NCI-H1048 (cell line): ENCODE measurements at places on chromosomes 16 and 17.
A peak's percentile ranks its signal among the peaks of the same experiment; 100 is the strongest.

DNA sequence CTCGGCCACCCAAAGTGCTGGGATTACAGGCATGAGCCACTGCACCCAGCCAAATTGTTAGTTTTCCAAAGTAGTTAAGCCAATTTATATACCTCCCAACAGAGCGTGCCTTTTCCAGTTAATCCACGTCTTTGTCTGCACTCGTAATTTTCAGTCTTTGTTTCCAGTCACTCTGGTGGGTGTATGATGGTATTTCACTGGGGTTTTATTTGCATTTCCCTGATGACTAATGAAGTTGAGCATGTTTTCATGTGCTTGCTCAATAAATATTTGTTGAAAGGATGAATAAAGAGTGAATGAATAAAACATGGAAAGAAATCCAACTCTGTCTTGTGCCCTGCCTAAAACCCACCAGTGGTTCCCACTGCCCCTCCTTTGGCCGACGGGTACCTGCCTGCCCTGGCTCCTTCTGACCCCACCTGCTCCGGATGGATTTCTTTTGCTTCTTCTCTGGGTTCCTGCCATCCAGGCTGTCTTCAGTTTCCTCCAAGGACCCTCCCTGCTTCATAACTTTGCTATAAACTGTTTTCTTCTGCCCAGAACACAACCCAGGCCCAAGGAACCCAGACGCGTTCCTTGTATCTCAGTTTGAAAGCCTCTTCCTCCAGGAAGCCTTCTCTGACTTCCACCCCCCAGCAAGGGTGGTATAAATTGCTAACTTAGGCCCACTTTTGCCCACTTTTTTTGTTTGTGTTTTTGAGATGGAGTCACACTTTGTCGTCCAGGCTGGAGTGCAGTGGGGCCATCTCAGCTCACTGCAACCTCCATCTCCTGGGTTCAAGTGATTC is 3.0 kb upstream of the ABCC1 start:
- DNase-seq: no peak

GRCh38 chr17:20200016-20200795 is 191.0 kb downstream of the SPECC1 start:
- no peak for DNase-seq

- DNase-seq: no peak
Measured at GRCh38 chr16:27495191-27495590, 54.5 kb downstream of the GTF3C1 start.

GRCh38 chr17:40535924-40536294 is 29.4 kb downstream of the CCR7 start:
- DNase-seq: no peak

DNA sequence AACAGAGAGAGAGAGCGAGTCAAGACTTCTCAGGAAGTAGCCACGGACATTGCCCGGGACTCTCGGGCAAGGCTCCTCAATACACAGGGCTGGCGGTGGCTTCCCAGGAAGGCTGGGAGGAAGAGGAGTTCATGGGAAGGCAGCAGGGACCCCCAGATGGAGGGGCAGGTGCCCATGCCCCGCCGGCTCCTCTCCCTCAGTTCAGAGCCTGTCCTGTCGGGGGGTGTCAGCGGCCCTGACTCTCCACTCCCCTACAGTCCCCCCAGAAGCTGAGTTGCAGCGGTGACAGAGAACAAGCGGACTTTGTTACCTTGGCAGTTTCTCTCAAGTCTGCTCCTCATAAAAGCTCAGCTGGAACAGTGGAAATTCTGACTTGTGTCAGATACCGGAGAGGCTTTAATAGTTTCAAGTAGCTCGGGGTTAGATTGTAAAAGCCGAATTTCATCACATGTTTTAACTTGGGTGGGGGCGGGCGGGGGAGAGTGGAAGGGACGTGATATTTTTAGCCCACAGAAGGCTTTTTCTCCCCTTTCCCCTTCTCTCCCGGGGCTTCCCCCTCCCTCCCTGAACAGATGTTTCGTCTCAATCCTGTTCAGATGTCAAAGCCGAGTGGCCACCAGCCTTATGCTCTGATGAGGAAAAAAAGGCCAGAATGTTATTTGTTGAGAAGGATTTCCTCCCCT is 65.2 kb downstream of the NKD1 start:
- DNase-seq: no peak

- DNase-seq: peak; percentile 75
Measured at GRCh38 chr16:72927199-72928089, 120.5 kb downstream of the ZFHX3 start.

DNA sequence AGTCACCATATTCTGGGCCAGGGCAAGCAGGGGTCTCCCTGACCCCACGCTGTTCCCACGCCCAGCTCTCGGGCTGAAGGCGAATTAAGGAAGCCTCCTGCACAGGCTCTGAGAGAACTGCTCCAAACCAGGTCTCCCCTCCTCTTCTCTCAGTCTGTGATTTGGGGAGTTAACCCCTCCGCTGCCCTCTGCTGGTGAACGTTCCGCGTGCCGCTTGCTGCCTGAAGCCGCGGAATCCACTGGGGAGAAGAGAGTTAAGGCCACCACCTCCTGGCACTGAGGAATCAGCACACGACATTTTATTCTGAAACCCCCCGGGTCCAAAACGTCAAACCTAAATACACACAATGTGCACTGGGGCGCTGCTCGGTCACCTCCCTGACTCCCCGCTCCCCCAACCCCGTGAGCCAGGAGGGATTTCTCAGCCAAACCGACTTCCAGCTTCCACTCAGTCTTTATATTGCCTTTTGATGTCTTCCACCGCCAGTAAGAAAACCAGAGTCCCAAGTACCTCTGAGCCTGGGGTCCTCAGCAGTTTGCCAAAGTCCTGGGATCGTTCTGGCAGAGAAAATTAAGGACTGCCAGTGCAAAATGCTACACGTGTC is 54.4 kb upstream of the RCVRN start:
- DNase-seq: no peak

GRCh38 chr17:35612924-35613521 is 25.9 kb downstream of the AP2B1 start:
- DNase-seq: no peak

- DNase-seq: no peak
Measured at GRCh38 chr16:81307770-81308169, 7.0 kb upstream of the GAN start.

DNA sequence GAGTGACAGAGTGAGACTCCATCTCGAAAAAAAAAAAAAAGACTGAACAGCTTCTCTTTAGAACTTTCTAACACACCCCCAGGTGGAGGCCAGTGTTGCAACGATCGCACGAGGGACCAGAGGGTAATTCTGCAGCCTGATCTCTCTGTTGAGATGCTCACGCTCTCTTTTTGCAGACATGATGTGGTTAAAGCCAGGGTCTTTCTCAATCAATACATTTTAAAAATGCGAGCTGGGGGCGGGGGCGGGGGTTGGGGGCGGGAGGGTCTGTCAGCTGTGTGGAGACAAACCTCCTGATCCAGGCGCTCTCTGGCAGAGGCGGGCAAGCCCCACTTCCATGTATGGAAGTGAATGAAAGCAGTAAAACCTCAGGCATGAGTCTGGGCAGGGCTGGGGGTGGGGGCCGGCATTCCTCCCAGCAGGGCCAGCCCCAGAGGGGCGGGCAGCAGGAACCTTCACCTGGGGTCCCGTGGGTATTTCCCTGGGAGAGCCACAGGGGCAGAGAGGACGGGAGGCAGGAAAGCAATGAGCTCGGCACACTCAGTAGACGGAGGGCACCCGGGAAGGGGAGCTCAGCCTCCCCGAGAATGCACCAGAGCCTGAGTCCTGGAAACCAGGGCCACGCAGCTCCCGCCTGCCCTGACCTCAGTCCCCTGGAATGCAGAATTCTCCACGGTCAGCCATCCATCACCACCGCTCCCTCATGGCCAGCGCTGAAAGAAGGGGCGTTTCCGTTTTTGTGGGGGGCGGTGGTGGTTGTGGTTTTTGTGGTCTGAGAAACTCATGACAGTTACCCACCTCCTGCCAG is 28.0 kb downstream of the NXN start:
- DNase-seq: no peak

DNA sequence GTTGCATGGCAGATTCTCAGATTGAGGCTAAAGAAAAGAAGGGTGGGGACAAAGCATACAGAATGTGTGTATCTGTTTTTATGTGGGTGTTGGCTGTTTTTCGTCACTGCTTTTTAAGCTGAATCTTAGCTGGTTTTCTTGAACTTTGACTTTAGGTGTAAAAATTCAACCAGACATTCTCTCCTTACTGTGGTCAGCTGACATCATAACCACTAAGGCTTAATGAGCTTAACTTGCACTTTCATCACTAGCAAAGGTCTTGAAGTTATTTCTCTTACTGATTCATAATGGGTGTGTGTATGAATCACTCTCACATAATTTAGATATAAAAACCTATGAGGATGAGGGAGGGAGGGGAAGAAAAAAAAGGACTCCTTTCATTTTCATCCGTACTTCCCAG is 4.0 kb upstream of the CDC6 start:
- no peak for DNase-seq

- DNase-seq: no peak
Measured at GRCh38 chr17:4842376-4842775, 9.2 kb downstream of the MINK1 start.

- DNase-seq: no peak
Measured at GRCh38 chr17:81110488-81111040, 54.7 kb upstream of the PVALEF start.

GRCh38 chr16:15798671-15799070 is 58.2 kb downstream of the MYH11 start:
- DNase-seq: no peak

- no peak for DNase-seq
Measured at GRCh38 chr17:76239538-76240274, 587 bp downstream of the RNF157 start.

DNA sequence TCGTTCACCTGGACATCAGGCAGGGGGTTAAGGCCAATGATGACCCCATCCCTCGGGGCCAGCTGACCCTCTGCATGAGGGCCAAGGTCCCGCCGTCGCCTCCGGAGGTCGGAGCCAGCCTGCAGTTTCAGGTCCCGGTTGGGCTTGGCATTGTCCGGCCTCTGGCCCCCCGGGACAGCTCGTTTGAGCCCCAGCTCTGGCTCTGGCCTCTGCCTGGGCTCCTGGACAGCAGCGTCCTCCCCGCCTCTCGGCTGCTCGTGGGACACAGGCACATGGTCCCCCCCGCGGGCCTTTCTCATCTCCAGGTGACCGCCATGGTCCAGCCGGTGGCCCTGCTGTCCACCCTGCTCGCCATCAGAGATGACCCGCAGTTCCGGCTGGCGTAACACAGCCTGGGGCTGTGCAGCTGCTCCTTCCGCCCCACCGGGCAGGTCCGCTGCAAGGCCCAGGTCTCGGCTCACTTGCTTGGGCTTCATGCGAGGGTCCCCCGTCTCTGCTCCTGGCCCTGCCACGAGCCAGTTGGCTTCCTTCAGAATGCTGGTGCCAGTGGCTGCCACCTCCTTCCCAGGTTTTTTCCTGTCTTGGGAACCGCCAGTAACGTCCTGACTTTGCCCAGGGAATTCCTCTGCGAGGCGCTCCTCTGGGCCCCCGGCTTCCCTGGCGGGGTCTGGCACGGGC is 6.7 kb downstream of the NDUFAF8 start:
- DNase-seq: no peak

- no peak for DNase-seq
Measured at GRCh38 chr16:64882078-64882784, 239.6 kb downstream of the CDH11 start.

DNA sequence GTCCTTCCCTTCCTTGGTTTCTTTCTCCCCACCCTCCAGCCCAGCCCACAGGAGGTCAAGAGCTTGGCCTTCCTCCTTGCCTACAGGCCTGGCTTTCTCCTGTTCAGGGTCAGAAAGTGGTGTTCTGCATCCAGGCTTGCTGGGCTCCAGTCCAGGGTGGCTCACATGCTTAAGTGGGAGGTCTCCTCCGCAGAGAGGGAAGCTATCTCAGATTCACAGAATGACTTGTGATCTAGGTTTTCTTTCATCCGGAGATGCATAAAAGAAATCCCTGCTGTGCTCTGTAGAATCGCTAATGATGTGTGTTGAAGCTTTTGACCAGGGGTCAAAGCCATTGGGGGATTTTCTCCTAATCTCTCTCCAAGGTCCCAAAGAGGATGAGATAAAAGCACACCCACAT is 382.3 kb upstream of the EEF2KMT start:
- no peak for DNase-seq

DNA sequence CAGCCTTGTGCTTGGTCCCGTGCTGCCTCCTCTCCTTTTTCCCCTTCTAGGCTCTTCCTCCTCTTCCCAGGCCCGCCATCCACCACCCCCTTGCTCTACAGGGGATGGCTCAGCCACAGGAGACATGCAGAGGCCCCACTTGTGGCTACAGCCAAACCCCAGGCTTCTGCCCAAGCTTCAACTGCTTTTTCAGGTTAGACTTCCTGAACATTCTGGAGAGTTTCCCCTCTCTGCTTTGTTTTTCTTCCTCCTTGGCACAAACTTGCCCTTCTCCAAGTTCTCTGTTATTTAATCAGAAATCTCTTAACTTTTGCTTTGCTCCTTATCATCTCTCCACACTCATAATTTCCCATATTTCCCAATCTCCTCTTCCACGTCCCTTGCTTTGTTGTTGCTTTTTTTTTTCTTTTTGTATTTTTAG is 18.3 kb upstream of the HAS3 start:
- no peak for DNase-seq

DNA sequence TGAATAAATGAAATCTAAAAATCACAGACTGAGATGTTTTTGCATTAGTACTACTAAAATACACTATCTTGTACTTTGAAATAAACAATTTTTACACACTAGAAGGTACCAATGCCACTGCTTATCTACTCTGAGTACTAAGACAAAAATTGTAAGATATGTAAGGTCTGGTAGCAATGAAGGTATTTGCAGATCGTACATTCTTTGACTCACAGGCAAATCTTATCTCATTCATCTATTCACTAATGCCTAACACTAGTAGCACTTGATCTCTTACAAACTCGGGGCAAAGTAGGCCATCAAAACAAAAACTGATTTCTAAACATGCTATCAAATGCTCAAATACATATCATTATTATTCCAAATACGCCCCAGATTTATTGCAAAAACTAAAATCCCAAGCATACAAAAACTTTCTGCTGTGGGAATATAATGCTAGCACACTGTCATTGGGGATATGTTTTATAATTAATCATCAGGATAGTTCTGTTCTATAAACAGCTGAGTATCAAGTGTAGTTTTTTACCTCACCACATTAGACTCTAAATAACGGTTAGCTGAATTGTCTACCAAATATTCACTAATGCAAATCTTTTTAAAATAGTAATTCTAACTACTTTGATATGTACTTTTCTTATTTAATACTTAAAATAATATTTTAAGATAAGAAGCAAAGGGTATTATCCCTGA is 68.0 kb downstream of the MED13 start:
- no peak for DNase-seq

DNA sequence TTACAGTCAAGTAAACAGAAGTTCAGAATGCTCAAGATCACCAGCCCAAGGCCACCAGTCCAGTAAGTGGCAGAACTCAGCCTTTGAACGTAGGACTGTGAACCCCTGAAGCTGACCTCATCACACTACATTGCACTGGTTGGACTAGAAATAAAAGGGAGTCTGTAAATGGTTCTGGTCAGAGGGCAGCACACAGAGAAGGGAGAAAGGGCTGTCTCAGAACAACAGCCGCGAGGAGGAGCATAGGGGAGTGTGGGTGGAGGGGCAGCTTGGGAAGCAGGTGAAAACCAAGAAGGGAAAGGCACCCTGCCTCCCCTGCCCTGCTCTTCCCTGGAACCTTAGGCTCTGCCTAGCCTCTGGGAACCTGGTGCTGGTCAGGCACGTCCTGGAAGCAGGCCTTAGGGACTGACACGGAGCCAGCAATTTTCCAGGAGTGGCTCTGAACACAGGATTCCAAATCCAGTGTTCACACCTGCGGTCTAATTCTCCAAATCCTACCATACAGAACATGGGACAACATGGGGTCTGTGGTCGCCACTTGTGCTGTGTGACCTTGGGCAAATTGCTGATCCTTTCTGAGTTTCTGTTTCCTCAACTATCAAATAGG is 7.0 kb downstream of the PDILT start:
- DNase-seq: no peak
